ENCODE measurements at places on chromosomes 4 and X. TPM values are rescaled to one million over a fixed set of nuclear protein-coding genes. Genes with fewer than 3 reads are reported as not detected.

CXCL9 gene
- total RNA-seq = not detected

GPR119 gene
- total RNA-seq = not detected

DNA sequence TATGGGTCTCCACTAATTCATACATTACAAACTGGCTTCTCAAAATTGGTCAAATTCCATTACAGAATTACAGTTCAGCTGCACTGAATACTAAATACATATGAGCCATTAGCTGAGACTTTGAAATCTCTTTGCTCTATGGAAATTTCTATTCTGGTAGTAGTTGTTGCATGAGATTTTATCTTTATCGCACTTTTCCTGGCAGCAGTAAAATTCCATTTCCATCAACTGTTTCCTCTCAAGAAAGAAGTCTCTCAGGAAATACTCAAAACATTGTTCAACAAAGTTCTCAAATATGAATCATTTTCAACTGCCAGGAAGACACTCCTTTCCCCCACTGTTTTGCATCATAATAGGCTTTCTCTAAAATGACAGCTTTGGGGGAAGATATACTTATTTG lies 51.3 kb downstream of the ATP11C start:
- DNase-seq = peak; percentile 84

DNA sequence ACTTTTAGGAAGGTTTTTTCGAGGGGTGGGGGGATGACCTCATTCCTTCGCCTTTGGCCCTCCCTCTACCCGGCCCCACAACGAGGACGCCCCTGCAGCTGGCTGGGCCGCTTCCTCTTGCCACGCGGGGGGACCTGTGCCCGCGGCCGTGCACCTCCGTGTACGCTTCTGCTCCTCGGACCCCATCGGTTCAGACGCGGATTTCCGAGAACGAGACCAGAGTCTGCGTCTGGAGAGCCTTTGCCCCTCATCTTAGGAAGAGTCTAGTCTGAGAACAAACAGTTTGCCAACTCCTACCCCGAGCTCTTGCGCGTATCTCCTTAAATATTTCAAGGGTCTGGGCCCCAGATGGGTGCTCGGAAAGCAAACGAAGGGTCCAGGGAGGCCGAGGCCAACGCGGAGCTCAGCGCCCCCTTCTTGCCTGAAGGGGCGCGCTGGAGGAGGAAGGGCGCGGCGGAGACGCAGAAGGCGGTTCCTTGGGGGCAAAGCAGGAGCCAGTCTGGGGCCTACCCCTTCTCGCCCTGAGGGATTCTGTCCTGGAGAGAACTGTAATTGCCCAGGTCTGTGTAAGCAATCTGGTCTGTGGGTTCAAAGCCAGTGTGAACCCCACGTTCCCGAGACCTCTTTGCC lies 3.9 kb upstream of the SFRP2 start:
- DNase-seq = no peak

DNA sequence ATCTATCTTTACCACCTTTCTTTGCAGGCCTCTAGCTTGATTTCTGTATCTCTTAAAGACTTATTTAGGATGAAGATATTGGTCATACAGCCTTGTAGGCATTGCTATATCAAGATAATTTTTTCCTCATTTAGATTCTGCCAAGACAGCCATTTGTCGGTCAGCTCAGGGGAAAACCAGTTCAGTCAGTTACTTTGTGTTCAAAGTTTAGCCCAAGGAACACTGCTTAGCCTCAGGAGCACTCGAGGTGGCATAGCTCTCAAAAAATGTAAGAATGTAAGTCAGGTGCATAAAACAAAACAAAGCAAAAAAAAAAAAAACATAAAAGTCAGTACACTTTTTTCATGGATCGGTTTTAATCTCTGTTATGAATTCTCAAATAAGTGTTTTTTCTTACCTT lies 43.4 kb downstream of the NRK start:
- DNase-seq = no peak

DNA sequence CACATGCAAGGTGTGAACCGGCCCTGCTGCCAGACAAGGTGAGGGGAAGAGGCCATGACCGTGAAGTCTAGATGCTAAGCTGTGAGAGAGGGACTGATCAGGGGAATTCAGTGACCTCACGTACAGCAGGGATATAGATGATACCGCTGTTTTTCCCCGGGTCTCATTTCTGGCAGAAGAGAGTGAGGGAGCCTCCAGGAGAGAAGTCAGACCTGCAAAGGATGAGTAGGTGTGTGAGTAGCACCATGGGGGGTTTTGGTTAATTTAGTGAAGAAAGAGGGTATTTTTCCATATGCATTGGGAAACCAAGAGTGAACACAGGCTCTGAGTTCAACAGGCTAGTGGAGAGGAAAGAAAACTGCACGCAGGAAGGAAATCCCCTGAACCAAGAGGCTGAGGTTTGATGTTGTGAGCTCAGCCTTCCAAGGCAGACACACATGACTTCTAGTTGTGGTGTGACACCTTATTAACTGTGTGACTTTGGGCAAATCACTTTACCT lies 127.6 kb upstream of the GATB start:
- no peak for DNase-seq

- no peak for DNase-seq
Observed at GRCh38 chrX:55127692-55128091, 38.9 kb downstream of the PAGE2 start.

- DNase-seq = no peak
Observed at GRCh38 chr4:86942185-86942666, 7.4 kb downstream of the AFF1 start.

GRCh38 chrX:119497185-119497584 lies 28.9 kb downstream of the SLC25A5 start:
- DNase-seq = no peak

Measured in dermis microvascular lymphatic vessel endothelial cell (primary cell).